ENCODE measurements at places on chromosomes 2 and 18. TPM values are rescaled to one million over a fixed set of nuclear protein-coding genes. Genes with fewer than 3 reads are reported as not detected.

DNA sequence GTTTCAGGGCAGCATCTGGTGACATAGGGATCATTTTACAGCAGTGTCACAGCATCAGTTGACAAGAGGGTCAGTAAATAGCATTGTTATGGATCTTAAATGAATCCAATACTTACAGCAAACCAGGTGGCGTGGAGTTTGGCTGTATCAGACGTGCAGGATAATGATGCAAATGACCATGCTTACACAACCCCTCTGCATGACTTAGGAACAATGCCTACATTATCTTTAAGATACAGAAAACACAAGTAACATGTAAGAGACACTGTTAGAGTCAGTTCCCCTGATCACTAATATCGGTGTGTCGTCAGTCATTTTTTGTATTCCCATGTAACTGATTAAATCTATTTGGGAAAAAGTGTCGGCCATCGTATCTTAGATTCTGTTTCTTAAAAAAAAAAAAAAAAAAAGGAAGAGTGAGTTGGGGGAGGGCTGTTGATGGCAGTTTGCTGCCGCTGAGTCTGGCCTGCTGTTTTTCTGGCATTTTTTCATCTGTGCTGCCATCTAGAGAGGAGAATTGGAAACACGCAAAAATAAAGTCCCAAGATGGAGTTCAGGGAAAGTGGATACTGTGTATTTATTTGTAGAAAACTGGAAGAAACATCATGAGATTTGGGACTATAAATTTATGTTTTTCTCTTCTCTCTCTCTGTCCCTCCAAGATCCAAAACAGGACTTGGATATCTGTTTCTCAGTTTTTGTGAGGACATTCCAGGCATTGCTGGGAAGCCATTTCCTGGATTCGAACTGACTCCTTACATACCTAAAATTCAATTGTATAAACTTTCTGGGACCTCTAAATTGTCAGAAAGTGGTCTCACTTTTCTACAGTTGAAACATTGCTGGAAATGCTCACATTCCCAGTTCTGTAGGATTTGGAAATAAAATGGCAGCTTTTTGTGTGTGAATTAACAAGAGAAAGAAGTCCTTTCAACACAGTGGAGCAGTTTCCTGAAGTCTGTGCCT lies 60.3 kb upstream of the AGPS start:
- peak; percentile 82 for DNase-seq

The PRSS56 gene
- polyA plus RNA-seq: not detected

The SLC8A1 gene
- polyA plus RNA-seq: 0.07 TPM

DNA sequence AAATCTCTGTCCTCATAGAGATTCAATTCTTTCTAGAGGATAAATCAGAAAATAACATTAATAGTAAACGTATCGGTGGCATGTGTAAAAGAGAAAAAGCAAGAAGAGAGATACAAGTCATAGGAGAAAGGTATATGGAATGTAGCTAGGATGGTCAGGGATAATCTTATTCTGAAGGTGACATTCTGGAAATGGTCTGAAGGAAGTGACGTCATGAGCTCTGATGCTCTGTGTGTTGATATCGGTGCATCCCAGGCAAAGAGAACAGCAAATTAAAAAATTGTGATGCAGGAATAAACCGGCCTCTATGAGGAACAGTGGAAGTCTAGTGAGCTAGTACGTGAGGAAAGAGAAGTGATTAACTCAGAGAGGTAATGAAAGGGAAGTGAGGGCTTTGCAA lies 1215.8 kb downstream of the CNTNAP5 start:
- DNase-seq: no peak

GRCh38 chr2:134181219-134181618 lies 72.7 kb upstream of the MGAT5 start:
- peak; percentile 69 for DNase-seq

The NDUFV2 gene
- polyA plus RNA-seq: 59.2 TPM

The IL1RN gene
- 0.40 TPM for polyA plus RNA-seq

The CNRIP1 gene
- not detected for polyA plus RNA-seq

GRCh38 chr2:186653511-186653910 lies 40.3 kb upstream of the FAM171B start:
- DNase-seq: no peak

The M1AP gene
- not detected for polyA plus RNA-seq
